ENCODE measurements at places on chromosomes 1 and 21.

GRCh38 chr1:200724064-200724463 lies 14.6 kb upstream of the CAMSAP2 start:
- DNase-seq: no peak

DNA sequence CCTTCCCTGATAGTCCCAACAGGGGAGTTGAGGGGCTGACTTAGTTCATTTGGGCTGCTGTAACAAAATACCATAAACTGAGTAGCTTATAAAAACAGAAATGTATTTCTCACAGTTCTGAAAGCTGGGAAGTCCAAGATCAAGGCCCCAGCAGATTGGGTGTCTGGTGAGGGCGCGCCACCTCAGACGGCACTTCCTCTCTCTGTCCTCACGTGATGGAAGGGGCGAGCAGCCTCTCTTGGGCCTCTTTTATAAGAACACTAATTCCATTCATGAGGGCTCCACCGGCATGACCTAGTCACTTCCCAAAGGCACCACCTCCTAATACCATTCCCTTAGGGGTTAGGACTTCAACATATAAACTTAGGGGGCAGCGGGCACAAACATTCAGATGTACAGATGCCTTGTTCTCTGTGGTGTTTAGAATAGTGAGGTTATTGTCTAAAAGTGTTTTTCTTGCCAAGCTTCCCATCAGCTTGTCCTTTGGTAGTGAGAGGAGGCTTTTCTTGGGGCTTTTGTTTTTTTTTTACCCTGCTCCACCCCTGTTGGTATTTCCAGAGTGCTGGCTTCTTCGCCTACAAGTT lies 20.3 kb downstream of the NIPAL3 start:
- DNase-seq: no peak

- DNase-seq: no peak
Measured at GRCh38 chr1:205077158-205077933, 6.9 kb downstream of the TMEM81 start.

DNA sequence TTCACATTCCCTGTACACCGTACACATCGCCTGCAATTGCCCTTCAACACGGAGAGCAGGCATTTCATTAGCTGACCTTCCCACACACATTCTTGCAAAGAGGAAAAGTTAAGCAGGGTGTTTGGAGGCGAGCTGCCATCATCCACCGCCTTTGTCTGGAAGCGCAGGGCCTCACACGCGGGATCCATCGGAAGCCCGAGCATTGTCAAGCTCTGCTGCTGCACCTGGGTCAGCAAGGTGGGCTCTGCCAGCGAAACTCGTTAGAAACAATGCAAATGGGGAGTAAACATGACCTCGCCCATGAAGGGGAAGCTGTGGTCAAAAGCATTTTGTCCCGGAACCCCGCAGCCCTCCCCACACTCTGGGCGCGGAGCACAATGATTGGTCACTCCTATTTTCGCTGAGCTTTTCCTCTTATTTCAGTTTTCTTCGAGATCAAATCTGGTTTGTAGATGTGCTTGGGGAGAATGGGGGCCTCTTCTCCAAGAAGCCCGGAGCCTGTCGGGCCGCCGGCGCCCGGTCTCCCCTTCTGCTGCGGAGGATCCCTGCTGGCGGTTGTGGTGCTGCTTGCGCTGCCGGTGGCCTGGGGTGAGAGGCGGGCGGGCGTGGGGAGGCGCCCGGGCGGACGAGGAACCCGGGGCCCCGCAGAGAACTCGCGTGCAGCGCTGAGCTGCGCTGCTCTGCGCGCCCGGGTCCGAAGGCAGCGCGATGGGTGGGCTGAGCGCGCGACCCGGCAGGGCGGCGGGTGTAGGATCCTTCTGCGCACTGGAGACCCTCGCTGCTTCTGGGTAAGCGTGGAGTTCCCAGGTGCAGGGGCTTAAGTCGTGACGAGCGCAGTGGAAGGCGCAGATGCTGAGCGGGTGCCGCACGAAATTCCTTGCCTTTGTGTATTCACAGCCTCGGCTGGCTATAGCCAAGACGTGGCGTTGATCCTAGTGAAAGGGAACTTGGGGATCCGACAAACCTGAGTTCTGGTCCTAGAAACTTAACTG lies at the start of gene CR1:
CR1 (plus strand) TSS at position 357 of the 992 bp plus-strand sequence; CDS start at position 468, 111 bp downstream.
- no peak for DNase-seq

GRCh38 chr1:203083463-203083921 lies 2.3 kb downstream of the MYOG start:
- DNase-seq: no peak

- no peak for DNase-seq
Measured at GRCh38 chr1:7490576-7490975, 280.5 kb upstream of the VAMP3 start.

- no peak for DNase-seq
Measured at GRCh38 chr1:65229201-65229600, 80.1 kb upstream of the DNAJC6 start.

- DNase-seq: no peak
Measured at GRCh38 chr1:165960136-165960535, 132.7 kb downstream of the UCK2 start.

DNA sequence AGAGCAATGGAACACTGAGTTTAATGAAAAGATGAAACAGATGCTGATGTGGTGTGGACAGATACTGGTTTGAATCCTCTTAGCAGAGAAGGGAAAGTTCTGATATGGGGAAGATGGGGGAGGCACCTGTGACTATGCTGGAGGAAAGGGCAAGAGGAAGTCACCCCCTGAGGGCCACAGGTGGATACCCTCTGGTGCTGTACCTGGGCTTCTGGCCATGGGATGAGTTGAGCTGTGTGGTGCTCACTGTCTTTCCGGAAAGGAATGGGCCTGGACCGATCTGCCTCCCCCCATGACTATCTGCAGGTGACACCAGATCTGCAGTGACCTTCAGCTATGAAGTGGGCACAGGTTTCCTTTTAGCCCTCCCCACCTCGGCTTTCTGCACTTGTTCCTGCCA lies 52.4 kb downstream of the IER5 start:
- DNase-seq: no peak

DNA sequence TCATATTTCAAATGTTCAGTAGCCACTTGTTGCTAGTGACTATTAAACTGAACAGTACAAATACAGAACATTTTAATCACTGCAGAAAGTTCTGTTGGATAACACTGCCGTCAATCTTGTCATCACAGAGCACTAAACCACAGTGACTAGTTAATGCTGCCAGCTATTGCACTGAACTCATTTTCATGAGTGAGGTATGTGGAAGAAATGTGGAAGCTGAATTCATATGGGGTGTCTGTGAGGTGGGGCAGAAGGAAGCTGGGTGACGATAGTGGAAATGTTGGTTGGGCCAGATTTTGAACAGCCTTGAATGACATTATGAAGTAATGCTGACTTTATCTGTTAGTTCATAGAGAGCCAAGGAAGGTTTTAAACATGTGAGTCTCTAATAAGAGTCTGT lies 49.6 kb downstream of the OSBPL9 start:
- peak; percentile 76 for DNase-seq

DNA sequence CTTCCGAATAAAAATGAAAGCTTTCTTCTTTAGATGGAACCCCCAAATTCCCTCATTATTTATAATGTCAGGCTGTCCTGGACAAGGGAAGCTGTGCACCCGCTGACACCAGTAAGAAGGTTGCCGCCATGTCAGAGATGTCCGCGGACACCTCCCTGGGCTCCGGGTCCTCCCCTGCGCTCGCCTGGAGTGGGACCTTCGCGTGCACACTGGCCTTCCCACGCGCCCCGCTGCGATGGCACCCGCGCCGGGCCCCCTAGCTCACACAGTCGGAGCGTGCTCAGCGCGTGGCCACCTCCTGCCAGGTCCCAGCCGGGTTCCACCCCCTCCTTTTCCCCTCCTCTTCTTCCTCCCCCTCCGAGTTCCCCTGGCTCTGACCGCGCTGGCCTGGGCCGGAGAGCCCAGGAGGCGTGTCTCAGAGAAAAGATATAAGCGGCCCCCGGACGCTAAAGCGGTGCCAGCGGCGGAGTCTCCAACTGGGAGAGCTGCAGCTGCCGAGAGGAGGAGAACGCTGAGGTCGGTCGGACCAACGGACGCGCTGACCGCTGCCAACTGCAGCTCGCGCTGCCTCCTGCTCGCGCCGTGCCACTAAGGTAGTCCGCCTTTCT lies at the start of gene G0S2:
G0S2 (plus strand) TSS at position 456 of the 608 bp plus-strand sequence. CDS start 273 bp downstream, outside the sequence.
- peak; percentile 54 for DNase-seq

GRCh38 chr1:216310776-216311175 lies 112.5 kb downstream of the USH2A start:
- DNase-seq: peak; percentile 56

GRCh38 chr1:54421101-54421504 lies 14.9 kb upstream of the SSBP3 start:
- no peak for DNase-seq

DNA sequence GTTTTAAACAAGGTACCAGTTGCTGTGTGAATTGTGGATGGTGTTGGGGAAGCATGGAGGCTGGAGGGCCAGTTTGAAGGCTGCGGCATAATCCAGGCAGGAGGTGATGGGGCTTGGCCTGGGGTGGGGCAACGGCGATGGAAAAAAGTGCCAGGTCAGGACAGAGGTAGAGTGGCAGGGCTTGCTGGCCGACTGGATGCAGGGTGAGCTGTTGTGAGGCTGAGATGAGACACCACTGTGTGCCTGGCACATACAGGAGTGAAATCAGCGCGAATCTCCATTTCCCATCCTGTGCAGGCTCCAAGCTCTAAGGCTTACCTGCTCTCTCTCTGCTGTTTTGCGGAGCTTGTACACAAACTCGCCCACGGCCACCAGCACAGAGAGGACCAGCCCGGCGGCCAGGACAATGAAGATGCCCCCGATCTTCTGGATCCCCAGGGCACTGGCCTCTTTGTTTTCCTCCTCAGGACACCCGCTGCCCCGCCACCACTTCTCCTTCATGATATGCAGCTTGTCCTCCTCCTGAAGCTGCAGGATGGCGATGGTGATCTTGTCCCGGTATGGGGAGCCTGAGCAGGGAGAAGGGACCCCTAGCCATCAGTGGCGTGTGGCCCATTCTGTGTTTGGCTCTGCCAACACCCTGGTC lies 229.5 kb downstream of the GRIK3 start:
- no peak for DNase-seq

DNA sequence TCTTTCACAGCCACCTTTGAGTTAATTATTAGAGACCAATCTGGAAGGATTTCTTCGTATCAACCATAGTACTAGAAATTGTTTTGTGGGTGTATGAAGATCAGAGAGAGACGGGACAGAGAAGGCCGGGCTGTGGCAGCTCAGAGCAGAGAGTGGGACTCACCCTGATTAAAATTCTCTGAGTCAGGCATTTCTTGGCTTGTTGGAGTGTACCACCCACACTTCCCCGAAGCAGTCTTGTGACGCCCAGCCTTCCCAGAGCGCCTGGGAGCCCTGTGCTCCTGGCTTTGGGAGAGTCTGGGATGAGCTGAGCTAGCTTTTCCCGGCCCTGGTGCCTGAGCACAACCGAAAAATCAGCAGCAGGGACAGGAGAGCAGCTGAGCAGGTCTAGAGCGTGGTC lies 19.4 kb downstream of the PLEKHM2 start:
- peak; percentile 87 for DNase-seq

DNA sequence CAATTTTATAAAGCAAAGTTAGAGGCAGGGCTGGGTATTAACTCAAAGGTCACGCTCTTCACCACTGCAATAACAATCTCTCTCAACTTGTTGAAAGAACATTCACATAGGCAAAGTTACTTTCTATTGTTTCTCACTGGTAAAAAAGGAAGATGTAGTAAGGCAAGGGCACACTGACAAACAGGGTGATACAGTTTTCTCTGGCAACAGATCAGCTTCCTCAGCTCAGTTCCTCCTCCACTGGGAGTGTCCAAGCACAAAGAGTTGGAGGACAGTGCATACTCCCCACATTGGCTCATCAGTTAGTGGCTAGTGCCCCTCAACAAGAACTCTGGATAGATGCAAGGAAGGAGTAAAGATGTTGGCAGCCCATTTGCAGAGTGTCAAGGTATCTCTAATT lies 3.7 kb downstream of the PLPPR4 start:
- no peak for DNase-seq

DNA sequence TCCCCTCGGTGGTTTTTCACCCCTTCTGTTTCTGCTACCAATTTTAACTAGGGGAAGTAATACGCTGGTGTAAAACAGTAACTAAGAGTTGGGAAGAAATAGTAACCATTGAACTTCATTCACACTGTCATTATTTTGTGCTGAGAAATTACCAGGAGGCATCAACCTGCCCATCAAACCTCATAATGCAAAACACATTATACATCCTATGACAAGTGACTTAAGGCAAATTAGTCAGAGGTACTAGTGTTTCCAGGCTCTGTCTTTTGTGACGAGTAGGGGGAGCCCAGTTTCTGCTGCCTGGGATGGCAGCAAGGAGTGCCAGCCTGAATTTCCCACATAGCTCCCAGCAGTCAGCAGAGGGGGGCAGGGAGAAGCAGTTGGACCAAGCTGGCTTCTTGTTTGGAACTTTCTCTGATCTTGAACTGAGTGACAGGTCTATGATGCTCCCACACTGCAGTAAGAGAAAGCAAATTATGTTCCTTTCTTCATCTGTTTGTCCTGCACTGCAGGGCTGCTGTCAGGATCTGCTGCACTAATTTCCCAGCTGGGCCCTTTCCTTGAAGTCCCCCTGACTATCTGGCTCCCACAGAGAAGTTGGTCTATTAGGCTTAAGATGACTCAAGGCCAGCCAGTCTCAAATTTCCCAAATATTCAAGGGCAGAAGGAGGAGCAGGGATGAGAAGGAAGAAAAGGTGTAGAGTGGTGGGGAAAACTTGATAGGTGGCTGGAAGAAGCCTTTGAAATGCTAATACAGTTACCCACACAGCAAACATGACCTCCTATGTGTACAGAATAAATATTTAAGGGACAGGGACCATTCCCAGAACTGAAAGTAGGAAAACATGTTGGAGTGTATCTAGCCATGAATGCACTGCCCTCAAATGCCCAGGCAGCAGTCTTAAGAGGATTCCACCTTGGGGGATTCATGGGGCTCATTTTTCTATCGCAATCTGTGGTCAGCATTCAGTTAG lies 322.8 kb downstream of the SEC16B start:
- DNase-seq: no peak

- no peak for DNase-seq
Measured at GRCh38 chr1:52631759-52632331, 1.1 kb upstream of the SHISAL2A start.

DNA sequence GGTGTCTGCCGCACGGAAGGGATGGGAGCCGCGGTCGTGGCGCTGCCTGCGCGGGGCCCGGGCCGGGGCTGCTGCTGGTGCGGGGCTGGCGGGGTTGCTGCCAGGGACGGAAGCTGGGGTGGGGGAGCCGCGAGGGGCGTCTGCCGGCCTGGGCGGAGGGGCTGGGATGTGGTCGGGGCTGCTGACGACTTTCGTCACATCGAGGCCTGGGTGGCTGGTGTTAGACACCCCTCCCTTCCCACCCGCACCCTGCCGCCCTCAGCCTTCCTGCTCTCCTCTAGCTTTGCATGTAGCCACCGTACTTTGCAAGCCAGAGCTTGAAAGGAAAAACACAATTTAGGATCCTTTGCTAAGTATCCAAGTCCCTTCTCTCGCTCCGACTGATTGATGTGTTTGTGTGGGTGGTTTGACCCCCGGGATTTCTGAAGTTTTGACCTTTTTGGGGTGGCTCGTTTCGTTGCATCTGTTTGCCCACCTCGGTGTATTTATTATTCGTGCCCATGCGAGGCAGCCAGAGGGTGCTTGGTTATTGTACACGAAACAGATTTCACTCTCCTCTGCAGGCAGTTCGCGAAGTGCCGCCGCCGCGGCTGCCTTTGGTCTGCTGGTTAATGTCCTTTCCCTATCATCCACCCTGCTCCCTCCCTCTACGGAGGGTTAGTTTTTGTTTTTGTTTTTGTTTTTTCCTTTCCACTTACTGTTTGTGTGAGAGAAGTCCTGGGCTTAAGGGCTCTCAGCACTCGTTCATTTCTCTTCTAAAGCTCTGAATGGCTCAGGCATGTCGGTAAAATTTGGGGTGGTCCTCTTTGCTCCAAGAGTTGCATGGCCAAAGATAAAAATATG lies 868 bp downstream of the C1orf21 start:
- DNase-seq: peak; percentile 42

GRCh38 chr1:154944401-154945159 lies 8.1 kb upstream of the PMVK start:
- DNase-seq: no peak

Data from astrocyte of the spinal cord (primary cell).